ENCODE measurements at places on chromosomes 2 and 18. TPM values are rescaled to one million over a fixed set of nuclear protein-coding genes. Genes with fewer than 3 reads are reported as not detected.

DNA sequence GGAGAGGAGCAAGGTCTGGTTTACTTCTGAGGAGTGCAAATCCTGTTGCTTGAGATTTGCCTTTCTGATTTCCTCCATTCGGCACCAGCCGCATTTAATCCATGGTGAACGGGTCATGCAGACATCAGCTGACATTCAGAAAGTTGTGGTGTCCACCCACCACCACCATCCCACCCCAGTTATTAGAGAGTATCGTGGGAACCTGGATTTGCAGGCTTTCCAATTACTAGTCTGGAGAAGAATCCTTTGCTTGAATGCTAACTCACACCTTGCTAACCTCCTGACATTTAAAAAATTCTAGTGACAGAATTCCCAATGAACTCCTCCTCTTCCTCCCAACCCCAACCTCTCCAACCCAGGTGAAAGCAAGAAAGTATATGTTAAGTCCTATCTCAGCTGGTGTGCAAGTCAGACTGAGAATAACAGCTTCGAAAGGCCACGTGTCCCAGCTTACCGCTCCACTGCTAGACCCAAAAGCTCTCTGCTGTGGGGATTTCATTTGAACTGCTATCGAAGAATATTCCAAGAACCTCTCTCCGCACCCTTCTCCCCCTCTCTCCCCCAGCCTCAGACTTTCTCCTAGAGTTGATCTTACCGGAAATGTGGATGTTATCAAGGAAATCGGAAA is 17.7 kb downstream of the BCL11A start:
- no peak for DNase-seq

BCL2 gene
- total RNA-seq = 30.0 TPM

DNA sequence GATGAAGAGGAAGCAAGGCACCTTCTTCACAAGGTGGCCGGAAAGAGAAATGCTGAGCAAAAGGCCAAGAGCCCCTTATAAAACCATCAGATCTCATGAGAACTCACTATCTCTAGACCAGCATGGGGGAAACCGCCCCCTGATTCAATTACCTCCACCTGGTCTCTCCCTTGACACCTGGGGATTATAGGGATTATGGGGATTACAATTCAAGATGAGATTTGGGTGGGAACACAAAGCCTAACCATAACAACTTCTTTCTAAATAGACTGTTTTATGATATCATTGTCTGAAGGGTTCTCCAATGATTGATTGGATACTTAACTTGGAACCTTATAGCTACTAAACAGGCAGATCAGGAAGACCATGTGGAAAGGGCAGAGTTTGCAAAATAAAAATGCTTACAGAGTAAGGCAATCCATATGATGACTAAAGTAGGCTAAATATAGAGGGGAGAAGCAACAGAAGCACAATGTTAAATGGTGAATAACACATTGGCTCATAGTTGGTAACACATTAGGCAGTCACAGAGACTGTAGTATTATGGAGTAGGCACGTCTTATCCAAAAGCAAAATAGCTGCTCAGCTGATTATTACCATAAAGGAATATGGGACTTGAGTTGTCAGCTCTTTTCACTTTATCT is 179.0 kb downstream of the BARD1 start:
- DNase-seq = no peak

- DNase-seq = no peak
These were observed 1531.9 kb upstream of the ACVR2A start for GRCh38 chr2:146312899-146313298.

- DNase-seq = peak; percentile 77
These were observed 151.0 kb downstream of the HDAC4 start for GRCh38 chr2:239249776-239250175.

GRCh38 chr18:36130883-36131653 is 1.4 kb downstream of the ELP2 start:
- DNase-seq = no peak

- no peak for DNase-seq
These were observed 44.4 kb upstream of the TMEM182 start for GRCh38 chr2:102717308-102718018.

GALNT14 gene
- 16.1 TPM for total RNA-seq

OTOS gene
- total RNA-seq = 4.7 TPM

DNA sequence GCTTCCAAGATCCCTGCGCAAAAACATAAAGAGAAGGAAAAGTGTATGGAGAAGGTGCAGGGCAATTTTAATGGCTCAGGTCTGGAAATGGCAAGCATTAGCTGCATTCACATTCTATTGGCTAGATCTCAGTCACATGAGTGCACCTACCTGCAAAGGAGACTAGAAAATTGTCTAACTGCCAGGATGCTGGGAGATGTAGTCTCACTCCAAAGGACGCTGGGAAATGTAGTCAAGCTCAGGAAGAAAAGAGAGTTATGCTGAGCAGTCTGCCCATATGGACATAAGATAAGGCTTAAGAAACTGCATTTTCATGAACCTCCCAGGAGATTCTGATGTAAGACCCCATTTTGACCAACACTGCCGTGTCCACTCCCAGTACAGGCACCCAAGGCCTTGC is 9.5 kb upstream of the KLHL29 start:
- no peak for DNase-seq

GRCh38 chr2:56615760-56616159 is 432.0 kb downstream of the CCDC85A start:
- DNase-seq = no peak

REG3A gene
- total RNA-seq = not detected

DNA sequence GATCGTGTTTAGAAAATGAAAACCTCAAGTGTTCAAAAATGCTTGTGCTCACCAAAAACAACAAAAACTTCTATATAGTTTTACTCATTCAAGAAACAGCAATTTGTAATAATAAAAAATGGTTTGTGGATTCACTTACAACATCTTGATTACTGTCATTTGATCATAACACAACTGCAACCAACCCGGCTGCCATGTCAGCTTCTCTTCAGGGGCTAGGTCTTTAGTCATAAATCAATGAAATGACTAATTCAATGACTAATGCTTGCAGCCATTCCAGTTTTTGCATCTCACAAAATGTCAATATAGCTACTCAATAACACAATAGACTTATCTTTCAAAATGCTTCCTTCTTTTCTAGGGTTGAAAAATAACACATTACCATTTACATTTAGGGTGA is 128.0 kb downstream of the OLA1 start:
- no peak for DNase-seq

DNA sequence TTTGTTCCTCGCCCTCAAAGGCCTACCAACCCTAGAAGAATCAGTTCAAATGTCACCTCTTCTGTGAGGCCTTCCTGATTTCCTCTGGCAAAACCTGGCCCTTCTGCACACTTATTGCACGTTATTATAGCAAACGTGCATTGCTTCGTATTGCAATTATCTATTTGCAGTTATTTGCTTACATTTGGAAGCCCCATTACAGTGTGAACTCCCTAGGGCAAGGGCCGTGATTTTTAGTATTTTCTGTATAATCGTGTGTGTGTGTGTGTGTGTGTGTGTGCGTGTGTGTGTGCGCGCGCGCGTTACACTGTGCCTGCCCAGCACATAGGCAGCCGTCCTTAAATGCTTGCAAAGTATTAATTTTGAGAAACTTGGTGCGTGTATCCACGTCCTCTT is 460 bp upstream of the SEMA4F start:
- no peak for DNase-seq

- no peak for DNase-seq
These were observed 392.5 kb downstream of the THSD7B start for GRCh38 chr2:137157851-137158250.

CRACDL gene
- total RNA-seq = 83.7 TPM

GRCh38 chr2:122238006-122238559 is 482.6 kb downstream of the TSN start:
- no peak for DNase-seq

DOCK10 gene
- 63.3 TPM for total RNA-seq

DNA sequence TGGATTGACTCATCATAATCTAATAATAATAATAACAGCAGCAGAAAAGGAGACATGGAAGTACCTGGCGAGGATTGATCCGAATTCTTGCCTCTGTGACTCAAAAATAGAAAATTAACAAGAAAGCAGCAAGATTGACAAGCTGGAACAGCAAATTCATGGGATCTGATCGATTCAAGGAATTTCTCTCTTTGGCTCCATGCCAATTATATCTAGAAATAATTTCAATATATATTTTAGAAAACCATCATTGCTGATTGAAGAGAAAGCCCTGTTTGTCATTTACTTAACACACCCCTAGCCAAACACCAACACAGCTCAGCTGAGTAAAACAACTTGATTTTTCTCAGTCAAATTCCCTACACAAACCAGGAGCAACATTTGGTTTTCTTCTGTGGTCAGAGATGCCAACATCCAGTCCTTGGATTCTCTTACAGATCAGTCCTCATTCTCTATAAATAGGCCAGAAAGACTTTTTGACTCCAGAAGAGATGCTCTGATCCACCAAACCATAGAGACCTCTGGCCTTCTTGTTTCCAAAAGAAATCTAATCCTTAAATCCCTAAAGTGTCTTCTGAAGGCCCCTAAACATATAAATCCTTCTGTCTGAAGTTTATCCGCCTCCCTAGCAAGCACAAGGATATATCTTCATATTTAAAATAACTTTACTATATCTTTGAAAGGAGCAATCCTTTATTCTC is 129.9 kb downstream of the CACNB4 start:
- no peak for DNase-seq

DNA sequence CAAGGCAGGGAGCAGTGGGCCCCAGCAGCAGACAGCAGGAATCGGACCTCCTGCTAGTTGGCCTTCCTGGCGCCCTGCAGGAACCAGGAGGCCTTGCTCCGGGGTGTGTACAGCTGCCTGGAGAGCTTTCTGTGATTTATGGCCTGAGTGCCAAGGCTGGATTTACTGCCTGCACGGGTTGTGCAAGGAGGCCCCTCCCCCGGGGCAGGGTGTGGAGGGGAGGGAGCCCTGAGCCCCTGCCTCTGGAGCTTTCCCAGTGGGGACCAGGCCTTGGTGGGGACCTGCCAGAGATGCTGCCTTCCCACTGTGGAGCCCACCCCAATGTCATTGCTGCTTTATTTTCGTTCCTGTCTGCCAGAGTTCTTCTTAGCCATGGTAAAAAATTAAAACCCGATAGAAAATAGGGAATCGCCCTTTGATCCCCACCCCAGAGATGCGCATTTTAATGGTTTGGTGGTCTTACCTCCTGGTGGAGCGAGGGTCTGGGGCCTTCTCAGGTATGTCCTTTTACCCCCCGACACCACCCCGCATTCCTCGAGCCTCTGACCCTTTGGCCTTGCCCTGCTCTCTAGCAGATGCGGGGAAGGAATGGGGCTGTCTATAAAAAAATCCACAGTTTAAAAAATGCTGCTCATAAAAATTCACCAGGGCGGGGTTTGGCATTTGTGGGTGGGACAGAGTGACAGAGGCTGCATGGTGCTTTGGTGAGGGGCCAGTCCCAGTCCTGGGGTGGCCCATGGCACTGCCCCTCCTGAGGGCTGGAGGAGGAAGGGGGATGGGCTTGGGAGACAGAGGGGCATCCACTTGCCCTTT is 6.9 kb upstream of the RALB start:
- DNase-seq = no peak

- no peak for DNase-seq
These were observed 30.5 kb downstream of the LAMA3 start for GRCh38 chr18:23719634-23720201.

GRCh38 chr2:227164763-227165291 is 403 bp downstream of the COL4A3 start:
- no peak for DNase-seq

DNA sequence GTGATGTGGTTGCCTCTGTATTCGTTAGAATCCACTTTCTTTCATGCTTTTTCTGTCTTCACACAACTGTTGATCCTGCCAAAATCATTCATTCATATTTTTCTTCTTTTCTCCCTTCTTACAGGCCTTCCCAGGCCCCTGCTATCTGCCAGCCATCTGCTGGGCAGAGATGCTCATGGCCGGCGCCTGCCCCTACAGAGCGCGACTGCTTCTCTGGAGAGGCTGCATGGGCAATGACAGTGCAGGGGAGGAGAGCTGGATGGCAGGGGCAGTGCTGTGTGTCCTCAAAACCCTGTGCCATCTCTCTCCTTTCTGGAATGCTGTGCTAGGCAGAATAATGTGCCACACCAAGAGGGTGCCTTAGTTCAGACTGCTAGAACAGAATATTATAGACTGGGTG is 125.2 kb downstream of the INHBB start:
- peak; percentile 28 for DNase-seq

CCDC150 gene
- total RNA-seq = 4.1 TPM

DNA sequence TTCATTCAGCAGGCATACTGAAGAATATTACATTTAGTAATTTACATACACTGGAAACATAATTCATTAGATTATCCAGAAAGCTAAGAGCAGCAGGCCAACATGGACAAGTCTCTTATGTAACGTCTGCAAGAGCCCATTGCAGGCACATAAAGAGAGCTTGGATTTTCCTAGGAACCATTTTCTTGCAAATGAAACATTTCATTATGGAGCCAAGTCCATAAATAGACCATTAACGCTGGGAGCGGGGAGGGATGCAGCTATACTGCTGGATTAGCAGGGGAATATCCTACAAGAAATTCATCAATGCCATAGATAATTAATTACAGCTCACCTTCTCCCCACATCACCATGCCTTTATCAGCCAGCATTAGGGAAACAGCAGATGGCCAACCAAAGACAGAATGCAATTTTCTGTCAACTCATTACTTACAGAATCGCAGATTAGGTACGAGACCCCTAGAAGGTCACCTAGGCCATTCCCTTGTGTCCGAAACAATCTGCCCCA is 170.4 kb downstream of the C1D start:
- no peak for DNase-seq

DNA sequence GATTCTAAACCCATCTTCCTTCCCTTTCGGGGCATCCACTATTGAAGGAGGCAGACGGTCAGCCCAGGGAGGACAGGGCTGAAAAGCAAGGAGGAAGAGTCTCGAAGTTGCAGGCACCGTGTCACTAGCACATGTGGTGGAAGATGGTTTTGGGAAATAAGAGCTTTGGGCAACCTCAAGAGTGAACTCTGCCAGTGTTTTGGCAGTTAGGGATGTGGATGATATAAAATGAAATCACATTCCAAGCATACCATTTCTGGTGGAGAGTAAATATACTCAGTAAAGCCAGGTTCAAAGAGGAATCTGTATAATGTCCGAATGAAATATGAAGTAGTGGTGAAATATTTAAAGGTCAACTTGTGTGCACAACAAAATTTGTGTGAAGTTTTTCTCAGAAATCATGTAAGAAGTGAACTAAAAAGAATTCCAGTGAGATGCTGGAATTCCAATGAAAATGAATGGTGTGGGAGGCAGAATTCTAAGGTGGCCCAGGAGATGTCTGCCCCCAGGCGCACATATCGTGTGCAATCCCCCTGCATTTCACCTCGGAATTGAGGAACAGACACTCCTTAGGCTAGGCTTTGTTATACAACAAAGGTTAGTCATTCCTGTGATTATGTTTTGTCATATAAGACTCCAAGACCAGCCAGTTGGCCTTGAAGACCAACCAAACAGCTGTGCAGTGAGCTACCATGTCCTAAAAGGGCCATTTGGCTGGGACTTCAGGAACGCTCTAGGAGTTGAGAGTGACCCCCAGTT is 147.1 kb downstream of the SH3BP4 start:
- no peak for DNase-seq

GRCh38 chr2:241248897-241249296 is 60.4 kb downstream of the ANO7 start:
- DNase-seq = no peak

SGO2 gene
- 3.9 TPM for total RNA-seq
